ENCODE measurements at places on chromosomes 7 and 10.

- no peak for DNase-seq
These were observed 5.2 kb downstream of the PSMG3 start for GRCh38 chr7:1564603-1565022.

- DNase-seq = peak; percentile 59
These were observed 81.9 kb upstream of the CALN1 start for GRCh38 chr7:72493850-72494661.

DNA sequence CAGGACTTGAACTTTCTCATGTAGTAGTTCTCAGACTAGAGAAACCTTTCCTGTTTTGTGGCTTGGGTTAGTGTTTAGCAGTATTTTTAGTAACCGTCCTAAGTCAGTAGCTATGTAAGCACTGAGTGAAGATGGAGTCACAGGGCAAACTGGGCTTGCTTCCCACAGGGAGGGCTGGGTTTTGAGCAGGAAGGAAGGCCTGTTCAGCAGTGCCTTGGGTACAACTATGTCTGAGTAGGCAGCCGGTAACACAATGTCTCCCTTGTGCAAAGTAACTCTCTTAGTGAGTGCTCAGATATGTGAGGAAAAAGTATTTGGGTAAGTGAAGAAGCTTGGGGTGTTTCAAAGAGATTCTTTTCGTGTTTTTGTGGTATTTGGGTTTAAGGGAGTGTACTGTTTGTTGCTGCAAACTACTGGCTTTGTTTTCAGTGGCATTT, 96.4 kb downstream of the CCSER2 start:
- DNase-seq = peak; percentile 90

GRCh38 chr7:12089951-12090756, 120.9 kb upstream of the TMEM106B start:
- DNase-seq = no peak

DNA sequence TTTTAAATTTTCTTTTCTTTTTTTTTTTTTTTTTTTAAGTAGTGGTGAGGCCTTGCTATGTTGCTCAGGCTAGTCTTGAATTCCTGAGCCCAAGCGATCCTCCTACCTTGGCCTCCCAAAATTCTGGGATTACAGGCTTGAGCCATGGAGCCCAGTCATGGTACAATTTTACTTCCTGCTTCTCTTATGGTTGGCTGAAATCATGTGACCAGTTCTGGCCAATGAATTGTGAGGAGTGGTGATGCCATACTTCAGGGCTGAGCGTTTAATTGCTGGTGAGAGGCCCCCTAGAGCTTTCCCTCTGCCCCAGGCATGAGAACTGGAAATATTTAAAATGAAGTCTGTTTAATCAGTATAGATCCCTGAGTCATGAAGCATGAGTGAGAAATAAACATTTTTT, 22.2 kb upstream of the BAIAP2L1 start:
- DNase-seq = no peak

GRCh38 chr10:29427667-29428066, 138.8 kb downstream of the LYZL1 start:
- DNase-seq = no peak
